B cell (primary cell): ENCODE measurements at places on chromosomes 7 and 10.
A peak's percentile ranks its signal among the peaks of the same experiment; 100 is the strongest.

GRCh38 chr10:123854498-123854897, 37.1 kb downstream of the CPXM2 start:
- no peak for DNase-seq

GRCh38 chr7:130554481-130554880, 62.6 kb downstream of the MEST start:
- DNase-seq = no peak

- no peak for DNase-seq
Observed at GRCh38 chr10:100766693-100767421, 21.5 kb downstream of the PAX2 start.

DNA sequence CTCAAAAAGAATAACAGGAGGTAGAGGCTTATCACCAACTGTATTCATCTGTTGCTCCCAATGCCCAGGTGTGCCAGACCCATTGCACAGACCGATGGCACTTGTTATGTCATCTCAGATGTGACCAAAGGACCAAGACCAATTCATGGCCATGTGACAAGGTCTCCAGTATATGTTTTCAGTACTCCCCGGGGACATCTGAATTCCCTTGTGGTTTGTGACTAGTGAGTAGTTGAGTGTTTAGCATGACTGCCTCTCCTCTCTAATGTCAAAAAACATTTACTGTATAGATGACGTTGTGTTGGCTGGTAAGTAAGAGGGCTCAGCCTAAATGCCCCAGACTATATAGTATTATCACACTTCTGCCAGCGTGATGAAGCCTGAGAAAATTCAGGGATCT, 202.1 kb upstream of the SMIM30 start:
- no peak for DNase-seq

DNA sequence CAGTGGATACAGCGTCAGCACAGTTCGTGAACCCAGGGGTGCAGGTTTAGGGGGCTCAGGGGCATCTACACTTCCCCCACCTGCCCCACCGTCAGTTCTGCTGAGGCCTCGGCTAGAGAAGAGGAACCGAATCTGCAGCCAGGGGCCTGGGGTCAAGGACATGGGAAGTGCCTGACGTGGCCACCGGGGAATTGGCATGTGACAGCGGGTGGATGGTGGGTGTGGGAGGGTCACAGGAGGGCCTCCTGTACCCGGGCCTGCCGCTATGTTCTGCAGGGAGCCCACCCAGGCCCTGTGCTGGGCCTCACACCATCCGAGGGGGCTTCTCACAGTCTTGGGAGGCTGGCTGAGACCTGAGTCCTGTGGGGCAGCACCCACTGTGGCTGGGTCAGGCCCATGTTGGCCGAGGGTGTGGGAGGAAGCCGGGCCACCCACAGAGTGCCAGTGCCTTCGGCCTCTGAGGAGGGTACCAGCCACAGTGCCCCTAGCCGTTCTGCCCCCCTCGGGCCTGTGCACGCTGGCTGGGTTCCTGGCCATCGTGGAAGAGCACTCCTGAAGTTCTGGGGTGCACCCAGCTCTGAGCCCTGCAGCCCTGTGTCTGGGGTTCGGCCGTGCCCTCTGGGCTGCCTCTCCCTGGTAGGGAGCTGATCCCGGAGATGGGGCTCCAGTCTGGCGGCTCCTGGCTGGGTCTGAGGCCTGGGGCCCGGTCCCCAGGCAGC, 5.9 kb downstream of the TTYH3 start:
- peak; percentile 81 for DNase-seq

GRCh38 chr7:50369143-50370026, 64.9 kb downstream of the IKZF1 start:
- peak; percentile 83 for DNase-seq

DNA sequence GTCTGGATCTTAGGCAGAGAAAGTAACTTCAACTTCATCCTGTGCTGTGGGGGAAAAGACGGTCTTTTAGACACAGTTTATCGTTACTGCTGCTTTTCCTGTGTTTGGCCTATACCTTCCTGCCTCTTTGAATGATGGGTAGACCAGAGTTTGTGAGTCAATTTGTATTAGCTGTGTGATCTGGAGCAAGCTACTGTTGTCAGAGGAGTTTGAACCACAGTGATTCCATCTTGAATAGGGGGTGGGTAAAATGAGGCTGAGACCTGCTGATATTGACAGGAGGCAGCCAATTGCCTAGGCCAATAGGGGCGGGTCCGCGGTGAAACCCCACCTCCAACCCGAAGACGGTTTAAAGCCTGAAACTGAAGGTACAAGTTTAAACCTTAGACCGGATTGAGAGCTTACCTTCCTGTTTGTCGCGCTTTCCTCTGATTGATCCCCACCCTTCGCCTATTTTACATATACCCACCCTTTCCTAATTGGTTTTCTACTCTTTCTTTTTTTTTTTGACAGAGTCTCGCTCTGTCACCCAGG, 35.8 kb upstream of the EIF4H start:
- DNase-seq = no peak

- no peak for DNase-seq
Observed at GRCh38 chr10:62806251-62806650, 1.7 kb downstream of the ADO start.

DNA sequence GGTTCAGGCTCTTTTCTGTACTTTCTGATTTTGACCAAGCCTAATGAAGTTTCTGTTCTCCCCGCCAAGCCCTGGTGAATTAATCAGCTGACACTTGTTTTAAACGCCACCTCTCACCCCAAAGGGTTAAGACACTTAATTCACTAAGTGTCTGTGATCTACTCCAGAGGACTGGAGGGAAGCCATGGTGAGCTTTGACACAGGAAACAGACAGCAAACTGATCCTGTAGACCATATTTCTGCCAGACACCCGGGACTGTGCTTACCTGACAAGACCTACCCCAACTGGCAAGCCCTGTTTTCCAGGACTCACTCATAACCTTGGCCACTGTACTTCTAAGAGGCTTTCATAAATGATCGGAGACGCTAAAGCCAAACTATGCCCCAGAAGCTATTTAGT, 126.0 kb downstream of the STRA8 start:
- no peak for DNase-seq

- DNase-seq = no peak
Observed at GRCh38 chr10:88544140-88544870, 38.8 kb downstream of the RNLS start.

DNA sequence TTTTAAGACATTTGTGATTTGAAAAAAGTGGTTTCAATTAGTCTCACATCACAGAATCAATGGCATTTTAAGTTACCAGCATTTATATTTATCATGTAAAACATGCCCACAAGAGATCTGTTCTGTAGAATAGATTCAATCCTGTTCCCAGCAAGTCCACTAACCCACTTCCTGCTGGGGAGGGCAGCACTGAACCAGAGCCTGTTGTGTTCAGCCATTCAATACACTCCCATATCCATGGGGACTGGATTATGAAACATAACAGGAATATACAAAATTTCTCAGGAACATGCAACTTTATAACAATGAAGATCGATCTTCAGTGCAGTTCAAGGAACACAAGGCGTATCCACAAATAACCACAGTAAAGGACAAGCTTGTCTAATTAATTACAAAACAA, 24.4 kb upstream of the ANK3 start:
- DNase-seq = no peak

DNA sequence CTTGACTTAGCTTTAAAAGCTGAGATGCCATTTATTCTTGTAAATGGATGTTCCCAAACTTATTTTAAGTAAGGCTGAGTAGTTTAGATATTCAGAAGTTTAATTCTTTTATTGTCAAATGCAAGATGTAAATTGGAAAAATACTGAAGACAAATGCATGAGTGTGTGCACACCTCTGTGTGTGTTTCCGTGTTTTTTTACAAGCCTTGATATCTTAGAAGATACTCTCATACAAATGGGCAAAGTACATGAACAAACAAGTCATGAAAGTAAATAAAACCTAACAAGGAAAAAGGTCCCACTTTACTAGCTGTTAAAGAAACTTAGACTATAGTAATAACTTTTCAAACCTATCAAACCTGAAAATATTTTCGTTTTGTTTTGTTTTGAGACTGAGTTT, 29.0 kb downstream of the ACSL5 start:
- no peak for DNase-seq

DNA sequence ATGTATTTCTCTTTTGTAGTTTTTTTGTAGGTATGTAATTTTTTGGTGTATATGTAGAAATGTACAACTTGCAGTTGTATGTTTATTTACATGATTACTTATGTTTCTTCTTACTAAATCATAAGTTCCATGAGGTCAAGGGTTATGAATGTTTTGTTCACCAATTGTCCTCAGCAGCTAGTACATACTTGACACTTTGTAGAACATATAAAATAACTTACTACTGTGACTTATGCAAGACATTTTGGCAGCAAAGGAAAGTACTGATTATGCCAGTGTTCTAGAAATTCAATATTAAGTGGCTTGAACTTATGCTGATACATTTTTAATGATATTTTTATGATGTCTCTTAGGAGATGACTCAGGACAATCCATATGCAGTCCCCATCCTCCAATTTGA, 209.6 kb downstream of the DKK1 start:
- DNase-seq = no peak

DNA sequence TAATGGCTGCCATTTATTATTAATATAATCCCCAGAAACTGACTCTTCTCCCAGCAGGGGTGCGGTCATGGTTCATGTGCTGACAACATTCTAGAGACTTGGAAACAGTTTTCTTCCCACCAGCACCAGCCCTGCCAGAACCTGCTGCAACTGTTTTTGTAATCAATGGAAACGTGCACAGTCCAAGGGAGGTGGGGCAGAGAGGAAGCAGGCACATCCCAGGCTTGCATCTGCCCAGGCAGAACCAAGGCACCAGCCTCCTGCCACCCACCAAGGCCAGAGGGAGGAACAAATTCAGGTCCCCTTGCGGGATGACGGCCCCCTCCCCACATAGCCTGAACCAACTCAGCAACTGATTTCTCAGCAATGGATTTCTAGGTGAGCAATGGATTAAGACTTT, 119.0 kb downstream of the OAT start:
- no peak for DNase-seq

GRCh38 chr10:88819290-88819689, 16.8 kb downstream of the LIPM start:
- no peak for DNase-seq

- peak; percentile 73 for DNase-seq
Observed at GRCh38 chr7:100211342-100211780, 8.4 kb upstream of the PVRIG start.

GRCh38 chr10:47049906-47050305, 138.7 kb downstream of the PTPN20 start:
- no peak for DNase-seq

DNA sequence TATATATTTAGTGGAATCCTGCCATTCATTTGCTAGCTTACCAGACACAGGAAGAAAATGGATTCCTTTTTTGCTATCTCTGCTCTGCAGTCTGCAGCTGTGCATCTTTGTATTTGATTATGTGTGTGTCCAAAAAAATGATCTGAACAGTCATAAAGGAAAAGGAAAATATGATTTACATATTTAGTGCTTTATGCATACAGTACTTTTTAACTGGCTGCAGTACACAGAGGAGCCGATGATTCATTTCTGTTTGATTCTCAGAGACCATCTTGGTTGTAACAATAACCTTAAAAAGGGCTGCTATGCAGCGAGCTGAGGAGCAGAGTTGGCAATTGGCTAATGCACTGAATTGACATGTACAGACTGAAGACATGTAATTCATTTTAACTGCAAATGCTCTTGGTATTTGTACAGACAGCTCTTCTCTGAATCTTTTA, 151.3 kb upstream of the FZD1 start:
- DNase-seq = no peak

GRCh38 chr7:153393666-153394065, 634.1 kb downstream of the ACTR3B start:
- no peak for DNase-seq

GRCh38 chr10:86899132-86899531, 58.3 kb downstream of the MMRN2 start:
- DNase-seq = peak; percentile 5

GRCh38 chr7:124557101-124557500, 208.5 kb downstream of the GPR37 start:
- no peak for DNase-seq

GRCh38 chr7:123944395-123944794, 19.4 kb downstream of the SPAM1 start:
- DNase-seq = no peak

GRCh38 chr10:47121336-47121735, 178.7 kb upstream of the GDF10 start:
- no peak for DNase-seq

DNA sequence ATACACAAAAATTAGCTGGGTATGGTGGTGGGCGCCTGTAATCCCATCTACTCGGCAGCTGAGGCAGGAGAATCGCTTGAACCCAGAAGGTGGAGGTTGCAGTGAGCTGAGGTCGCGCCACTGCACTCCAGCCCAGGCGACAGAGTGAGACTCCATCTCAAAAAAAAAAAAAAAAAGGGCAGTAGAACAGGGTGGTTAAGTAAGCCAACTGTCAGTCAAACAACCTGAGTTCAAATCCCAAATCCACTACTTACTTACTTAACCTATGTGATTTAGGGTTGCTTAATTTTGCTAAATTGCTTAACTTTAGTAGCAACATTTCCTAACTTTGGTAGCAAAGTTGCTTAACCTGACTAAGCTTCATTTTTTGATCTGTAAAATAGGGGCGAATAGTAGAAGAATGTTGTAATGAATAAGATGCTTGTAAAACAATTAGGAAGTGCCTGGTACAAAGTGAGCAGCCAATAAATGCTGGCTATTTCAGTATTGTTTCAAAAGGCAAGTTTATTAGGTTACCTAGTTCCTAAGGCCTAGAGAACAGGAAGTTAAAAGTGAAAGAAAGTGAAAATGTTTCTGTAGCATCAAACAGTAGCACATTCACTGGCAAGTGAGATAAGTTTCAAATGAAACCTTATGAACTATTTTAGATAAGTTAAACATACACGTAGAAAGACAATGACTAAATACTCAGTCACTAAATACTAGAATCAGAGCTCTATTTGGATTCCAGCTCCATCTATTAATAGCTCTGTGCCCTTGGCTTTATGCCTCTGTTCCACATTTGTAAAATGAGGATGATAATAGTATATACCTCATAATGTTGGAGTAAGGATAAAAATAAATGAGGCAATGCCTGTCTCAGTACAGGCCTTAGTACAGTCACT, 64.3 kb downstream of the HOXA1 start:
- peak; percentile 50 for DNase-seq

GRCh38 chr10:13567030-13567429, 19.7 kb upstream of the PRPF18 start:
- no peak for DNase-seq

- peak; percentile 36 for DNase-seq
Observed at GRCh38 chr10:62554632-62555199, 180.5 kb downstream of the ZNF365 start.

DNA sequence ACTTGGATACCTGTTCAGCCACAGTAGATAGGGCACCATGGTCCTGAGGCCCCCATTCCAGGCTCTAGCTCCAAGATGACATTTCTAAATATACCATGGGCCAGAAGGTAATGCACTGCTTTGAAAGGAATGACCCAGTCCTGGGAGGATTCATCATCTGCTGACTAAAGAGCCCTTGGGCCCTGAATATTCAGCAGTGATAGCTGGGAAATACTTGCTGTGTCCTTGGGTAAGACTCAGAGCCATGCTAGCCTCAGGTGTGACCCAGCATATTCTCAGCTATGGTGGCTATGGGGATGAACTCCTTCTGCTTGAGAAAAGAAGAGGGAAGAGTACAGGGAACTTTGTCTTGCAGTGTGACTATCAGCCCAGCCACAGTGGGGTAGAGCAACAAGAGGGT, 21.3 kb upstream of the AGR2 start:
- DNase-seq = no peak

GRCh38 chr10:91159254-91159783, 61.1 kb upstream of the PCGF5 start:
- no peak for DNase-seq

- DNase-seq = no peak
Observed at GRCh38 chr10:121558238-121558637, 40.0 kb downstream of the FGFR2 start.
